GDM1 (cell line): ENCODE measurements at places on chromosomes 4 and X.

DNA sequence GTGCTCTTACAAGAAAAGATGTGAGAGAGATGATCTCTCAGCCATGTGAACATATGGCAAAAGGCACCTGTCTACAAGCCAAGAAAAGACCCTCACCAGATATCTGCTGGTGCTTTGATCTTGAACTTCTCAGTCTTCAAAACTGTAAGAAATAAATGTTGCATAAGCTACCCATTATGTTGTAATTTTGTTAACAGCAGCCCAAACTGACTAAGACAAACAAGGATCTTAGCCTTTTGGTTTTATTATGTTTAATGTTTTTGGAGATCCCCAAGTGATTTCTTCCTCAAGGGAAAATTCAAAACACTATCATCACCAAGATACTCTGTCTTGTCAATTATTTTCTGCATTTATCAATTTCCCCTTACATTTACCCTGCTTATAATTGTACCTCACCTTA lies 21.8 kb upstream of the CCNI start:
- DNase-seq = no peak

DNA sequence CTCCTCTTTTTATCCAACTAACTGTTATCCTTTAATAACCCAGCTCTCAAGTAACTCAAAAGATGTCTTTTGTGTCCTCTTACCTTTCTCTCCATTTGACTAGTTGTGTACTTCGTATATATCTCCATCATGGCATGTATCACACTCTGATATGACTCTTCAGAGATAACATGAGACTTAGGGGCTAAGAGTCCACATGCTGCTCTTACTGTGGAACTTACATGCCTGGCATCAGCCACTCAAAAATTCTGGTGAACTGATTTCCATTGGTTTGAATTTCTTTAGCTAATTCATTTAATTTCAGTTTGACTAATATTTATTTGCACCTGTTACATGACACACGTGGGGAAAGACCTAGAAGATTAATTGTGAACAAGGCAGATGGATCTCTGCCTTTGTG lies 317.3 kb downstream of the HS3ST1 start:
- no peak for DNase-seq

- DNase-seq = no peak
Observed at GRCh38 chrX:33285550-33285949, 74.2 kb upstream of the DMD start.

- DNase-seq = no peak
Observed at GRCh38 chr4:76250962-76251361, 559 bp upstream of the FAM47E start.

- no peak for DNase-seq
Observed at GRCh38 chrX:131617182-131617581, 73.3 kb downstream of the OR13H1 start.

GRCh38 chr4:5979981-5980380 lies 38.2 kb downstream of the C4orf50 start:
- DNase-seq = no peak
